Fibroblast of skin of right biceps (primary cell): ENCODE measurements at places on chromosomes 16 and 17.

DNA sequence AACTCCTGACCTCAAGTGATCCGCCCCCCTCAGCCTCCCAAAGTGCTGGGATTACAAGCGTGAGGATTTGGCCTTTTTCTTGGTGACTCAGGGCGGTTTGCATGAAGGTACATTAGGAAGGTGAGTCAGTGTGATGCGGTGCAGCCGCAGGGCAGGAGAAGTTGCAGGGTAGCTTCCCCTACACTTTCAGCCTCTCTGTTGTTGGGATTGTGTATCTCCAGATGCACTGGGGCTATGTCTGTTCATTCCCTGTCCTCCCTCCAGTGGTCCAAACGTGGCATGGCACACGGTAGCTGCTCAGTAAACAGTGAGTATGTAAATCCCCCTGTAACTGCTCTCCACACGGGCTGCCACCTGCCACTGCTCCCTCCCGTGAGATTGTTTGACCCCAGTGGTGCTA lies 109.1 kb upstream of the CDC42EP4 start:
- peak; percentile 22 for DNase-seq

- no peak for DNase-seq
These were observed 108.3 kb upstream of the ZNF750 start for GRCh38 chr17:82948081-82948511.

GRCh38 chr17:74089869-74090464 lies 113.5 kb upstream of the RPL38 start:
- DNase-seq = peak; percentile 65

- no peak for DNase-seq
These were observed 19.0 kb downstream of the SLC7A6 start for GRCh38 chr16:68283346-68283745.

- peak; percentile 45 for DNase-seq
These were observed 34.9 kb downstream of the CHD9 start for GRCh38 chr16:53089434-53090285.
